ENCODE measurements at places on chromosomes 11 and 22.

GRCh38 chr22:27173530-27173929 is 516.1 kb downstream of the MIAT start:
- DNase-seq: no peak

DNA sequence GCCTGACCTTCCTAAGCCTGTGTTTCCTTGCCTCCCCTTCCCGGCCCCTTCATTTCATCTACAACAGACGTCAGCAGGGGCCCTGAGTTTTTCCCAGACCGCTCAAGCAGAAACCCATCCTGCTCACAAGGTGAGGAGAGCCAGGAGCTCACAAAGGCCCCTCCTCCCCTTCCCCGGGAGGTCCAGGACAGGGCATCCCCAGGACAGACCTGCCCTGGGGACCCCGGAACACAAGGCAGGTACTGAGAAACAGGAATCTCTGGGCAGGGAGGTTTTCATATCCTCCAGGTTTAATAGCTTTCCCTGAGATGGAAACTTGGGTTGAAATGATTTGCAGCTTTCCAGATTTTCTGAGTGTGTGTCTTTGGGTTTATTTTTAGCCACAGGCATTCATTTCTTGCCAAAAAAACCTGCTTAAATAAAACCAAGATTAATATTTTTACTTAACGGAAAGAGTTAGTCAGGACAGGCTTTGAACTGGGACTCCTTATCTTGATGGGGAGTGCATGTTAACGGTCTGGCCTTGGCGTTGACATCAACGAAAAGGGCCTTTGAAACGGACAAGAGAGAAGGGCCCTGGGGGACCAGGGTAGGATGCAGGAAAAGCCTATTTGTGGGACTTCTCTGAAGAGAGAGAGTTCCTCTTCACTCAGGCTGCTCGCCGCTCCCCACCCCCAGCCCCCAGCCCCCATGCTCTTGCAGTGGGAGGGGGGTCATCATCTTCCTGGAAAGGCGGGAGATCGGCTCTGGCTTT is 38.5 kb downstream of the TIMP3 start:
- DNase-seq: peak; percentile 69

DNA sequence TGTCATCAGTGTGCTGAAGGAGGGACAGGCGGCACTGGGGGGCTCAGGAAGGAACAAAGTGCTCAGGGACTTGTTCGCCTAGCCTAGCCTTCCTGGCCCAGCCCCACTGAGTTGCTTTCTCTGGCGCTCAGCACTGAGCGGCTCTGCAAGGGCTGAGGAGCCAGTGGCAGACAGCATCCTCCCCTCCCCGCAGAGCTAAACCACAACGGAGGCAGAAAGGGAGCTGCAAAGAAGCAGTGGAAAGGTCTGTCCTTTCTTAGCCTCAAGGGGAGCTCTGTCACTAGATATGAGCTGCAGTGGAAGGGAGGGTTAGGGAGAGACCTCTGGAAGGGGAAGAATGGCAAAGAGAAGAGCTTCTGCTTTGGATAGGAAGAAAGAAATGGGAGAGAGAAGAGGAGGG is 89.7 kb upstream of the PHOX2A start:
- peak; percentile 69 for DNase-seq

GRCh38 chr11:19290356-19290755 is 49.6 kb upstream of the E2F8 start:
- peak; percentile 10 for DNase-seq

GRCh38 chr11:129248618-129249017 is 56.5 kb upstream of the ARHGAP32 start:
- peak; percentile 77 for DNase-seq

- no peak for DNase-seq
These were observed 66.1 kb downstream of the MYO7A start for GRCh38 chr11:77193911-77194830.

- DNase-seq: no peak
These were observed 1.3 kb downstream of the LRRC51 start for GRCh38 chr11:72081821-72082453.

DNA sequence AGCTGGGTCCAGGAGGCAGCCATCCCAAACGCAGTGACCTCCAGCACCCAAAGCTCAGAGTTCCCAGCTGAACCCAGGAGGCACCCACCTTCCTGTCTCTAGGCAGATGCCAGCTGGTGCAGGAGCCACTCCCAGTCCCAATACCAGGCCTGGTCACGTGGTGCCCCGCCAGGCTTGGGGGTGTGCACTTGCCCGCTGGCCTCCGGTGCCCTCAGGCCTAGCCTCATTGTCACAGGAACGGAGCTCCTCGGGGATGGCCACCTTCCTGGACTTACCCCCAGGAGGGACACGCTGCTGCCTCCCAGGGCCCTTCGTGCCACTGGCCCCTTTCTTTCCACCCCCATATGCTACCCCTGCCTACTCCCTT is 4.6 kb downstream of the BID start:
- DNase-seq: no peak

- DNase-seq: peak; percentile 58
These were observed at the start of gene CD151 for GRCh38 chr11:832529-833113. TSS of gene CD151 (plus strand) at chr11:832952. CDS start at chr11:836070, 3,118 bp downstream.

- no peak for DNase-seq
These were observed 42.6 kb upstream of the ACCSL start for GRCh38 chr11:44005063-44005701.

- peak; percentile 20 for DNase-seq
These were observed 9.7 kb downstream of the TUB start for GRCh38 chr11:8090756-8091155.

- peak; percentile 55 for DNase-seq
These were observed 246.1 kb upstream of the CHORDC1 start for GRCh38 chr11:90468923-90469322.

- DNase-seq: no peak
These were observed 35.2 kb downstream of the TRMU start for GRCh38 chr22:46370584-46371291.

DNA sequence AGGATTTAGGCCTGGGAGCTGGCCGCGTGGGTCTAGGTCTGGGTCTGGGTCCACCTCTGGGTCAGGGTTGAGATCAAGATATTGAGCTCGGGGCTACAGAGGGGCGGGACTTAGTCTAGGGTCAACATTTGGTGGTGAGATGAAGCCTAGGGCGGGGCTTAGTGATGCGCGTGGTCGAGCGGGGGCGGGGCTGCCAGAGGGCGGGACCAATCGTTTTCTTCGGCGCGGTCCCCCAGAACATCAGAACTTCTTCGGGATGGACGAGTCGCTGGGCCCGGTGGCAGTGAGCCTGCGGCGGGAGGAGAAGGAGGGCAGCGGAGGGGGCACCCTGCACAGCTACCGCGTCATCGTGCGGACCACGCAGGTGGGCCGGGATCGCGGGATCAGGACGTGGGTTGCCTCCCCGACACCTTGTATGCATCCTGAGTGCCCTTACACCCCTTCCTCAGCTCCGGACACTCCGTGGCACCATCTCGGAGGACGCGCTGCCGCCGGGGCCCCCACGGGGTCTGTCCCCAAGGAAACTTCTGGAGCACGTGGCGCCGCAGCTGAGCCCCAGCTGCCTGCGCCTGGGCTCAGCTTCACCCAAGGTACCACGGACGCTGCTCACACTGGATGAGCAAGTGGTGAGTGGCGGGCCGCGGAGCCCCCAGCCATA is 4.2 kb downstream of the SIPA1 start:
- DNase-seq: no peak
